ENCODE measurements at places on chromosomes 16 and 17.

GRCh38 chr16:27113341-27113841, 46.7 kb downstream of the C16orf82 start:
- no peak for DNase-seq

DNA sequence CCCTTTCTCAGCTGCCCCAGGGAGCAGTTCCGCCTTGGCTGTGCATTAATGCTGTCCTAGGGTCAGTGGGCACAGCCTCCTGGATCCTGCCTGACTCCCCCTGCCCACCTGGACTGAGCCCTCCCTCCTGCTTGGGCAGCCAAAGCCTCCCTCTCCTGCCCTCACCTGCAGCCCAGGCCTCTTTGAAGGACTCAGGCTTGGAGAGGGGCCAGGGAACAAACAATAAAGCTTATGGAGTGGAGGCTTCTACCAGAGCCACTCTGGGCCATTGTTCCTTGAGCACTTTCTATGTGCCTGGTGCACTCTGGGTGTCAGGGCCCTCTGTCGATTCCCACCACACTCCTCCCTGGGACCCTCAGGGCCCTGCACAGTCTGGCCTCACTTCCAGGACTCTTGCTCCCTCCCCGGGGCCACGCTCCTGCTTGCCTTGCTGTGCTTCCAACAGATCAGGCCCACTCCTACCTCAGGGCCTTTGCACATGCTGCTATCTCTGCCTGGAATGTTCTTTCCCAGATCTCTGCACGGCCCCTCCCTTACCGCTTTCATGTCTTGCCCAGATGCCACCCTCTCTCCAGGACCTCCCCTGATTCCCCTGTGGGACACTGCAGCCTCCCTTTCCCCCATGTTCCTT, 5.0 kb downstream of the KCNJ12 start:
- no peak for DNase-seq

DNA sequence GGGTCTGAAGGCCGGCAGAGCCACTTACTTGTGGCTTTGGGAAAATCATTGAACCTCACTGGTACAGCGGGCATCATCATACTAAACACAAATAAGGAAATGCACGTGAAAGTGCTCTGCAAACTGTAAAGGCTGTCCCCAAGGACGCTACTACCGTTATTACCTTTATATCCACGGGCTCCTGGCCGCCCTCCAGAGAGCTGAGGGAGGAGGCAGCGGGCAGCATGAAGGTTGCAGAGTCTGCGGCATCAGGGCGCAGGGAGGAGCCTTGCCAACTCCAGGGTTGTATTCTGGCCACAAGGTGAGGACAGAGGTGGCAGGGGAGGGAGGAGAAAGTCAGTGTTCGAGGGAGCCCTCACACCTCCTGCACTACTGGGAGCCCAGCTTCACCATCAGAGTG, 68.3 kb upstream of the GCSH start:
- no peak for DNase-seq

DNA sequence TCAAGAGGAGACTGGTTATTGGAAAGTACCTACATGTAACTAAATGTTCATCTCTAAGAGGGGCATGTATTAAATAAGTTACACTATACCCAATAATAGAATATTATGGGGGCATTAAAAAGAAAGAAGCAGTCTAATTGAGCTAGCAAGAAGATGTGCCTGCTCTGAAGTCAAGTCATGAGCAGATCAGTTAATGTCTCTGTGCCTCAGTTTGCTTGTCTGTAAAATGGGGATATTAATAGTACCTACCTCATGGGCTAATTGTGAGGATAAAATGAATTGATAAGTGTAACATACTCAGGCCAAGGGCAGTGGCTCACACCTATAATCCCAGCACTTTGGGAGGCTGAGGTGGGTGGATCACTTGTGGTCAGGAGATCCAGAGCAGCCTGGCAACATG, 3.0 kb downstream of the CNGB1 start:
- DNase-seq, result no peak

DNA sequence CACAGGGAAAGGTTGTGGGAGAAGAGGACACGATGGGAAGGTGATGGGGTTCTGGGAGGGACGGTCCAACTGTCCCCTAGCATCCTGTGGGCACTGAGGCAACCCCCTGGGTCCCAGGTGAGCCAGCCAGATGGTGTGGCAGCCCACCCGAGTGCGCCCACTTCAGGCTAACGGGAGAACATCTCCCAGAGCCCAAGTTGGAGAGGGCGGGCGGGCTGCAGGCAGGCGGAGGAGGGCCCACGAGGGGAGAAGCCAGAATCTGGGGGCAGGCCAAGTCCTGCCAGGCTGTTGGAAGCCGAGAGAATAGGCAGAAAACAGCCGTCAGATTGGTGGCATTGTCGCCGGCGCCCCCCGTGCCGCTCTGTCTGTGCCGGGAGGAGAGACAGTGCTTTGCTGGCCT, 13.8 kb upstream of the ABCC3 start:
- DNase-seq, result no peak

DNA sequence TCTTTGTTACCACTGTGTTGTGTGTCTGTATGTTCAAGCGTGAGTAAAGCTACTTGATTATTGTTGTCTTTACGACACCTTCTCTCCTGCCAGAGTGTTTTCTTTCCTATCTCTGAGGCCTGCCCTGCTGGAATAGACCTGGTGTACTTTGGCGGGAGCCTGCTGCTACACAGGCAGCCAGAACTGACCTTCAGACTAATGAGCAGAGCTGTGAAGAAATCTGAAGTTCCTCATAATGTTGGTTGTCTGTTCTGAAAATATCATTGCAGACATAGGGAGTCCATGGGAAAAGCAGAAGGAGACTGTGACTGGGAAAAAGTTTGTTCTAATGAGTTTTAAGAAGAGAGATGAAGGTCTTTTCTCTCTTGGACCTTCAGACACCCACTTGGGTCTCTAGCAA, 9.8 kb downstream of the RHOT1 start:
- no peak for DNase-seq

DNA sequence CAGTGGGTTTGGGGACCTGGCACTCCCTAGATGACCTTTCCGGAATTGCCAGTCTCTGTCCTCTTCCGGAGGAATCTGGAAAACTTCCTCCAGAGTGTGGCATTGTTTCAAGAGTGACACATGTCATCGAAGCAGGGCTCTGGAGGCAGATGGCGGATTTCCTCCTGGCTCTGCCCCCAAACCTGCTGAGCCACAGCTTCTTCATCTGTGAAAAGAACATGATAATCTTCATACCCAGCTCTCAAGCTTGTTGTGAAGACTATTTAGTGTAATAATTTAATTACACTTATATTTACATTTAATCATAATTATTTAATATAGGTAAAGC, 19.7 kb upstream of the TEX2 start:
- DNase-seq, result no peak

- DNase-seq, result no peak
These were observed 11.1 kb downstream of the STXBP4 start for GRCh38 chr17:54979657-54980056.

DNA sequence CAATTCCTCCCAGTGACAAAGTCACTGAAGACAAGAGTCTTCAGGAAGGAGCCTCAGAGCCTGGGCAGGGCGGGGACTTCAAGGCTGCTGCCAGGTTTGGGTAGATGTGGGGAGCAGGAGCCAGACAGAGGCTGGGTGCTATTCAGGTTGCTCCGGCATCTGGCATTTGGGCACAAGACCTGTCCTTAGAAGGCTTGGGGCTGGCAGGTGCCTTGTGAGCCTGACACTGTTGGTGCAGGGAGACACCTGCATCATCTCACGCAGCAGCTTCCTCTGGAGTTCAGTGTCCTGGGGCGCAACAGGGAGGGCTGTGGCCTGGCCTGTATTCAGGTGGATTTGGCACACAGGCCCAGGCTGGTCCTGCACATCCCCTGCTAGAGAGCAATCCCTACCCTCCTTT, 65.0 kb downstream of the MPRIP start:
- DNase-seq, result no peak

- DNase-seq, result no peak
These were observed 80.5 kb downstream of the TEX14 start for GRCh38 chr17:58611331-58611730.

DNA sequence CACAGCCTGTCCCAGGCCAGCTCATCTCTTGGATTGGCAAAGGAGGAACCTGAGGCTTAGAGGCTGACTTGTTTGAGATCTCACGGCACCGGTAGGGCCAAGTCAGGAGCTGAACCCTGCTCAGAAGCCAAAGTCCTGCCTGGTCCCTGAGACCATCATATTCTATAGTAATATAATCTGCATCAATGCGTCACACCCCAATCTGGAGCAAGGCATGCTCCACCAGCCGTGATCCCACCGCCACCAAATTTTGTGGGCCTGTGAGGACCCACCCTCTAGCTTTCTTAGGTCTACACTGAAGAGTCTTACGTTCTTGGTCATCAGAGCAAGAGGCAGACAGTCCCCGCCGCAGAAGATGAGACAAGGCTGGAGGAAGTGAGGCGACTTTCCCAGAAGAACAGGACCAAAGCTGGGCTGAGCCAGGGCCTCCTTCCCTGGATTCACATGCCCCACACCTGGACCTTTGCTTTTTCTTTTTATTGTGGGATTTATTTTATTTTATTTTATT, 2.7 kb downstream of the SULT1A1 start:
- no peak for DNase-seq

DNA sequence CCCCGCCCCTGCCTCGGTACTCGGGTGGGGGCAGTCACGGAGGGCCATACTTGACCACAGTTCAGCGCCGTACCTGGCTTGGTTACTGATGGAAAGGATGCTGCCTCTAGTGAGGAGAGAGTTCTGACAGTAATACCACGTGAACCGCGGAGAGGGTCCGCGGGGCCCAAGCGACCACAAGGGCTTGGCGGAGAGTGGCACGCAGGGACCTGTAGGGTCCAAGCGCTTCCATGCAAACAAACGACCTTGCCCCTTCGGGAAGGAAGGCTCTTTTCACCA, 9.2 kb downstream of the KDM6B start:
- DNase-seq, result no peak

- DNase-seq, result no peak
These were observed 216.7 kb upstream of the MPHOSPH6 start for GRCh38 chr16:82386761-82387160.

- DNase-seq, result no peak
These were observed 18.0 kb downstream of the MPRIP start for GRCh38 chr17:17060001-17060922.

- DNase-seq, result no peak
These were observed 2.5 kb upstream of the C16orf90 start for GRCh38 chr16:3497771-3498170.

- peak; percentile 74 for DNase-seq
These were observed 33.5 kb downstream of the ABCC3 start for GRCh38 chr17:50668025-50668837.

- DNase-seq, result no peak
These were observed 214.5 kb downstream of the KATNIP start for GRCh38 chr16:27764427-27764826.

DNA sequence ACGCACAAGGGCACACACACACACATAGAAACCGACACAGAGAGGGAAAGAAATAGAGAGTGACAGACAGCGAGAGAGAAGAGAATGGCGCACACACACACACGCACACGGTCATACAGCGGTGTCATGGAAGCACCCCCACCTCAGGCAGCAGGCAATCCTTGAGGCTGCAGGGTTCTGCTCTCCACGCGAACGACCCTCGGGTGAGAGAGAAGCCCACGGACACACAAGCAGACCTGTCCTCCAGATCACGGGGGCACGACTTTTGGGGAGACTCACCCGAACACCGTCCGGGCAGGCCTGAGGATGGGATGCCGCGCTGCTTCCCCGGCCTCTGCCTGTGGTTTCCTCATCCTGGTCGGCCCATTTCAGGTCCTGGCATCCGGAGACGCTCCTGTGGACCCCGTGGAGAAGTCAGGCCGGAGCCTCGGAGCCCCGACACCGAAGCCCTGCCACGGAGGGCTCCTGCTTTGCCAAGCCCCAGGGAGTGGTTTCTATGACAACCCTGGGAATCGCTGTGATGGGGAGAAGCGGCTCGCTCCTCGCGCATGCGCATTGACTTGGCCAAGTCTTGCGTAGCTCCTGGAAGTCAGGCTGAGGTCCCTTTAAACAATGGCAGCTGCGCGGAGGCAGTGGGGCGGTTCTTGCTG, 118.2 kb upstream of the KCNJ18 start:
- DNase-seq, result peak; percentile 79

GRCh38 chr16:57462209-57462977, at the start of gene POLR2C:
TSS of gene POLR2C (plus strand) at chr16:57462679. CDS start at chr16:57462725, 46 bp downstream.
- DNase-seq, result peak; percentile 83

GRCh38 chr16:17101646-17102045, 369.1 kb downstream of the XYLT1 start:
- peak; percentile 27 for DNase-seq

GRCh38 chr16:56931271-56931891, 561 bp upstream of the HERPUD1 start:
- DNase-seq, result no peak

DNA sequence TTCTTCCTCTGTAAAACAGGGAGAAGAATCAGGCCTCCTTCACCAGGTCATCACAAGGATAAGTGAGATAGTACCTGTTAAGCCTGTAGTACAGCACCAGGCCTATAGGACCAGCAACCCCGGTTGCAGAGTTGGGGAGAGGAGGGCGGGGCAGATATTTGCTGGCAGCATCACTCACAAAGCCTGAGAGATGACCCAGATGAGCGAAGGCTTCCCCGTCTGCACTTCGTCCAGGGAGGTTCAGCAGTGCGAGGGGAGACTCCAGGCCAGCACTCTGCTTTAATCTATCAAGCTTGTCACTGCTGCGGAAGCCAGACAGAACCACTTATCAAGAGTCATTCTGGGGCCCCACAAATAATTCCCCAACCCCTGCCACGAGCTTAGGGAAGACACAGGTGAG, 15.8 kb upstream of the RBBP6 start:
- no peak for DNase-seq

DNA sequence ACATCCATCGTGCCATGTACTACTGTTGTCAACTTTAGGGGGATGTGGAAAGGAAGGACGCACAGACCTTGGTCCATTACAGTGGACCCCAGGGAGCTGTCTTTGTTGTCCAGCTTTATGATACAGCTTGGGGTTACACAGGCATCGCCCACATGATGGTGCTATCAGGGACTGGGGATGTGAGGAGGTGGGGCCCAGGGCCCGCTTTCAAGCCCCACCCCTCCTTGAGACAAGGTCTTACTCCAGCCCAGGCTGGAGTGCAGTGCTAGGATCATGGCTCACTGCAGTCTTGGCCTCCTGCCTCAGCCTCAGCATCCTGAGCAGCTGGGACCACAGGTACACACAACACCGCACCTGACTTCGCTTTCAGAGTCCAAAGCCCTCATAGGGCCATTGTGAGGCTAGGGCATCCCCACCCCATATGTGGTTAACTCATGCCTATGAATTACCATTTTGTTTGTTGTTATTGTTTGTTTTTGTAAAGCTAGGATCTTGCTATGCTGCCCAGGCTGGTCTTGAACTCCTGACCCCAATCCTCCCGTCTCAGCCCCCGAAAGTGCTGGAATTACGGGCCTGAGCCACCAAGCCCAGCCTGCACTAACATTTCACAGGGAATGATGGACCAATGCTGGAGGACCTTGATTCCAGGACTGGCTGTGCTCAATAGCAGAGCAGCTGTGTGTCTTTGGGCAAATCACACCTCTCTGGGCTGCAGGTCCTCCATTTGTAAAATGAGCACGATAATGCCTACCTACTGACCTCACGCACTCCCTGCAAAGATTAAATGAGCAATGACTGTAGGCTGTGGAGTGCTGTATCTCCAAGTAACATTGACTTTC, 17.2 kb downstream of the ST3GAL2 start:
- no peak for DNase-seq
